ENCODE measurements at places on chromosomes 16 and 17.

GRCh38 chr17:43531955-43532354 is 14.2 kb downstream of the ETV4 start:
- no peak for DNase-seq

DNA sequence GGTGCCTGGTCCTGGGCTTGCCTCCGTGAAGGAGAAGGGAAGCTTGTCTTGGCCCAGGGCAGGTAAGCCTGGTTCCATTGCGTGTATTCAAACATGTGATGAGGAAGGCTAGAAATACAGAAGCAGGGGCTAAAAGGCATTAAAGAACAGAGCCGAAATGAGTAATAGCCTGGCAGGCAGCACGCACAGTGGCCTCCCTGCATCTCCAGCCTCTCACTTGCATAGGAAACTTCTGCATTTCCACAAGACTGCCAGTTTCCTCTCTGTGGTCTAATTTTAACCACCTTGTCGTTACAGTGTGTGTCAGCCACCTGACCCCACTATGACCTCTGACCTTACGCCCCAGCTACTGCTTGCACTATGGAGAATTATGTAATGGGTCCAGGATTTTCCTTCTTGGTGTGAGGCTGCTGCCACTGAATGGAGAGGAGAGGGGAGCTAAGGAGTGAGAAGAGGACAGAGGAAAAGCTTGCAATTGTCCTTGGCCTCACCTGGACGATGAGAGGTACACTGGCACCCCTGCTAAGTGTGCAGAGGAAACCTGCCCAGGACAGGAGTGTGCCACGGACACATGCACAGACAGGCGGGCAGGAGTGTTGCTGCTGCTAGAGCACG is 32.8 kb downstream of the HIC1 start:
- no peak for DNase-seq

GRCh38 chr17:79623786-79624717 is 13.2 kb upstream of the RBFOX3 start:
- DNase-seq: no peak

DNA sequence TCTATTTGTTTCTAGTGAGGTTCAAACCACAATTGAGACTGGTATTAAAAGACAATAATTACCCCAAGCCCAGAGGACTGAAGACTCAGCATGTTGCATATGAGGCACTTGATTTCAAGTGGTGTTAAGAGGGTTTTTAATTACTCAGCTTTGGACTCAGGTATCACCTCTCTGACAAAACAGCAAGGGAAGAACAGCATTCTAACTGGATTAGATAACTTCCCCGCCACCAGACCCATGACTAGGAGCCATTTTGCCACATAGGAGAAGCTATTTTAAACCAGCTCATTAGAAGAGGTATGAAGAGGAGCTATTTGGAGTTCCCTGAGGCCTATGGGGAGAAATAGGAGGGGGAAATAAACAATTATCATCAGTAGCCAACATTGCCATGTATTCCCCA is 226.1 kb upstream of the TOX3 start:
- DNase-seq: no peak

DNA sequence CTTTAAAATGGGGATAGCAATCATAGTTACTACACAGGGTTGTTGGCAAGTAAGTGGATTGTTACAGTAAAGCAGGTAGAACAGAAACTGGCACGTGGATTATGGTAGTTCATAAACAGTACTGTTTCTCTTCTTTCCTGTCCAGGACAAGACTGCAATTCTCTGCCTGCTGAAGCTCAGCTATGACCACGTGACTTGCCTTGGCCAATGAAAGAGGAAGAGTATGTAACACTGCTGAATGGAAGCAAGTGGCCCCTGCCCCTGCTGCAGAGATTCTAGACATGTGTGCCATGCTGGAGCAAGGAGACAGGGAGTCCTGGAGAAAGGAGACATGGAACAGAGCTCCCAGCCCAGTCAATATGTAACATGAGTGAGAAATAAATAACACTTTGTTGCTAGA is 66.6 kb upstream of the TOX3 start:
- no peak for DNase-seq

DNA sequence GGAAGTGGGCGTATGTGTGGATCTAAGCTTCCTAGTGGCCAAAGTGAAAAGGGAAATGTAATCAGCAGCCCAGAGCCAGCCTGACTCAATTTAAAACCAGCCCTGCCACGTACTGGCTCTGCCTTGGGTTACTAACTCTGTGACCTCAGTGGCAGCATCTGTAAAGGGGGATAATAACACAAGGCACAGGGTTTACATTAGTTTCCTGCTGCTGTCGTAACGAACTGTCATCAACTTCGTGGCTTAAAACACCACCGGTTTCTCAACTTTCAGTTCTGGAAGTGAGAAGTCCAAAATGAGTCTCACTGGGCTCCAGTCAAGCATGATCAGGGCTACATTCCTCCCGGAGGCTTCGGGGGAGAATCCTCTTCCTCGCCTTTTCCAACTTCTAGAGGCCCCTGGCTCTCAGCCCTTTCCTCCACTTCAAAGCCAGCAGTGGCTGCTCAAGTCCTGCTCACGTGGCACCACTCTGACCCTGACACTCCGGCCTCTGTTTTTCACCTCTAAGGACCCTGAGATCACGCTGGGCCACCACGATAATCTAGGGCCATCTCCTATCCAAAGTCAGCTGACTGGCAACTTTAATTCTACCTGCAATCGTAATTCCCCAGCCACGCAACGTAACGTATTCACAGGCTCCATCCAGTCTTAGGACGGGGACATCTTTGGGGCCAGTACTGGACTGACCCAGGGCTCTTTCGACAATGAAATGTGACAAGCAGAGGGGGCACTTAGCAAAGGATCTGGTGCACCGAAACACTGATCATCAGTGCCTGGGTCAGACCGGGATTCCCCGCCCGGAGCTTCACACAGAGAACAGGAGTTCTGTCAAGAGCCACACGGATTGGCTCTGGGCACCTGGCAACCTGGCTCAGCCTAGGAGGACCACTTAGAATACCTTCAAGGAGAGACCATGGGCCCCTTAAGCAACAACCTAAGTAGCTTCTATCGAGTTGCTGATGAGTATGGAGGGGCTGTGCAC is 14.5 kb downstream of the TMC6 start:
- DNase-seq: no peak

DNA sequence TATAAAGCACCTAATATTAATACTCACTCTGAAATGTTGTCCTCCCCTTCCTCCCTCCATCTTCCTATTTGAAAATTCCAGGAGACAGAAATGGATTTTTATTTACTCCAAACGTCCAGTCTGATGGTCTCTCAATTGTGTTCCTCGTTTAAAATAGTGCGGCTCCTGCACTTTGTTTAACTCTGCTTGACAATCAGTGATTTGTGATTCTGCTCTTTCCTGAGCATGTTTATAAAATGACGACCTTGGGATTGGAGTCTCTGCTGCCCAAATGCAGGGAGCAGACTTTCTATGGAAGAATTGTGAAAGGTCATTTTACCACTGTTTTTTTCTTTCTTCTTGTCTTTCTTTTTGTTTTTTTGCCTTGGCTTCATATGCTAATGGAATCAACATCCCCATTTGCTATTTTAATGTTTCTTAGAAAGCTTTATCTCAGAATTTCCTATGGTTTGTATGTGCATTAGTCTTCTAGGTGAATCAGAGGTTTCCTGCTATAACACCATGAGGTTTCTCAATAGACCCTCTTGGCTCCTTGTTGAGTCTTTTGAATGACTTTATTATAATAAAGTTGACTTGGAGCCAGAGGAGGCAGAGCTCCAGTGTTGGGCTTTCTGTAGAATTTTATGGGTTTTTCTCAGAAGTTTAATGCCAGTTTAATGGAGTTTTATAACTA is 376.5 kb downstream of the CDH11 start:
- DNase-seq: no peak

DNA sequence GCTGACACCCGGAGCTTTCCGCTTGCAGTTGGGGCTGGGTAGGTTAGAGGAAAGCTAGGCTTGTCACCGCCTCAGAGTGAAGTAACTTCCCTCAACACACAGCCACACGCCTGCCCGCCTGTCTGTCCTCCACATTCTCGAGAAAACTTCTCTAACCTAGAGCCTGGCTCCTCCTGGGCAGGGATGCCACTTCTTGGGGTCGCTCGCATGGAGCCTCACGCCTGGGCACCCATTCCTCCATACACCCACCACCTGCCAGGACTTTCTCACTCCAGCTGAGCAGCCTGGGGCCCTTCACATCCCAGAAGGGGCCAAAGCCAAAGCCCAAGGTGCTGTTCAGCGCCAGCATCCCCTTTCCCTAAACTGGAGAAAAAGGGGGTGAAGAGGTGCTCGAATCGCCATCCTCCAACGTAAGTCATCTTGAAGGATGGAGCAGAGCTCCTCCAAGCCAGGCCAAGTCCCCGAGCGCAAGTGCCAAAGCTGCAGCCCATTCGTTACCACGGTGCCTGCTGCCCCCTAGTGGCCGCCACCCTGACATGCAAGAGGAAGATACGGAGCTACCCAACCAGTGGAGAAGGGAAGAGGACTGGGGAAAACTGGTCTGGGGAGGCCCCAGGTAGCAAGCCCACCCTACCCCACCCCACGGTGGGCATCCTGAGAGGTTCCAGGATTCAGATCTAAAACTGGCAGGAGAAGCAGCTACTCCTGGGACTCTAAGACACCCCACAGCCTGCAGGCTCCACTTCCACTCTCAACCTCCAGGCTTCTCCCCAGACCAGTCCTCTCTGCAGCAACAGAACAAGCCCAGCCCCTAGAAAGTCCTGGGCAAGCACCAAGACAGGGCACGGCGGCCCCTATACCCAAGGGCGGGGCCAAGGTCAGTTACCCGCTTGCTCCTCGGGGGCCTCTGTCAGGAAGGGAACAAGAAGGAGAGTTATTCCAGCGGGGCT is 63.1 kb downstream of the MYO18A start:
- DNase-seq: peak; percentile 76

- no peak for DNase-seq
Measured at GRCh38 chr17:40224718-40225550, 5.8 kb downstream of the WIPF2 start.

- no peak for DNase-seq
Measured at GRCh38 chr16:88816736-88817535, 5.2 kb upstream of the APRT start.

DNA sequence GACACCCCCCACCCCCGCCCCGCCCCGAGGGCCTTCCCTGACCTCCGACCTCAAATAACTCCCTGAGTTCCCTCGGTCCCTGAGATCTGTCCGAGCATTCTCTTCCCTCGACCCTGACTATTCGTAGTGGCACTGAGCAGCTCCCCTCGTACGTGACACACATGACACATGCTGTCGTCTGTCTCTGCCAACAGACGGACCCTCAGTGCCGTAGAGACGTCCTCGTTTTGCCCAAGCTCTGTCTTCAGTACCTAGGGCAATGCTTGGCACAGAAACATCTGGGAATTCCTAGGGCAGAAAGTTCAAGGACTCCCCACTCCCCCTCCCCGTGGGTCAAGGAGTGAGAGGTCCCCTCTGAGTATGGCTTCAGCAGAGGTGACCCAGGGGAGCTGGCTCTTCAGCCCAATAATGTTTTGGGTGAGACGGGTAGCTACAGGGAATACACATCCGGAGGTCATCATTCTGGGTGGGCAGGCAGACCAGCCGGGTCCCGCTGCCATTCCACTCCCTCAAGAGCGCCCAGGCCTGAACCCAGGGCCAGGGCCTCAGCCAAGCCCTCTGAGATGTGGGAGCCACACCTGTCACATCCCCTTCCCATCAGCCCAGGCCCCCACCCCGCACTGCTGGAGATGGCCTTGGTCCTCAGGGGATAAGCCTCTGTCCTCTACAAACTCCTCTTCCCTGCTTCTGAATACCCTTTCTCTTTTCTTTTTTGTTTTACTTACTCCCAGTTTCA is 671 bp upstream of the FADS6 start:
- no peak for DNase-seq

DNA sequence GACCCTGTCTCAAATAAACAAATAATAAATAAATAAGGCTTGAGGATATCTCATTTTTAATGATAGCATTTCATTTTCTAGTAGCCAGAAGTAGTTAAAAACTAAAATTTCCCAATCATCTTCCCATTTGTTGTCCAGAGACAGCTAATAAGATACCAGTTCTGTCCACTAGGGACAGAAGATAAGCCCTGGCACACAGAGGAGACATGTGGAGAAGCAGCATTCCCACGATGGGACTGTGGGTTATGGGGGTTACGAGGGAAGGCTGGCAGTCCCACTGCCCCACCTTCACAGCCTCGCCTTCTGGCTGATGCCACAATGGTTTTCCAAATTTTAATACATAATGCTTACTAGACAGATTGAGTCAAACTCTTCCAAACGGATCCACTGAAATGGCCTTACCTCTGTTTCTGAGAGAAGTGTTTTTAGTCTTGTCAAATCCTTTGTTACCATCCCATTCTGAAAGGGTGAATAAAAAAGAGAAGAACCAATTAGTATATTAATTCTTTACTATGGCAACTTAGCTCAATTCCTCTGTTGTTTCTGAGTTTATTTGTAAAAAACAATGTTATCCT is 44.2 kb downstream of the HELZ start:
- DNase-seq: peak; percentile 42

DNA sequence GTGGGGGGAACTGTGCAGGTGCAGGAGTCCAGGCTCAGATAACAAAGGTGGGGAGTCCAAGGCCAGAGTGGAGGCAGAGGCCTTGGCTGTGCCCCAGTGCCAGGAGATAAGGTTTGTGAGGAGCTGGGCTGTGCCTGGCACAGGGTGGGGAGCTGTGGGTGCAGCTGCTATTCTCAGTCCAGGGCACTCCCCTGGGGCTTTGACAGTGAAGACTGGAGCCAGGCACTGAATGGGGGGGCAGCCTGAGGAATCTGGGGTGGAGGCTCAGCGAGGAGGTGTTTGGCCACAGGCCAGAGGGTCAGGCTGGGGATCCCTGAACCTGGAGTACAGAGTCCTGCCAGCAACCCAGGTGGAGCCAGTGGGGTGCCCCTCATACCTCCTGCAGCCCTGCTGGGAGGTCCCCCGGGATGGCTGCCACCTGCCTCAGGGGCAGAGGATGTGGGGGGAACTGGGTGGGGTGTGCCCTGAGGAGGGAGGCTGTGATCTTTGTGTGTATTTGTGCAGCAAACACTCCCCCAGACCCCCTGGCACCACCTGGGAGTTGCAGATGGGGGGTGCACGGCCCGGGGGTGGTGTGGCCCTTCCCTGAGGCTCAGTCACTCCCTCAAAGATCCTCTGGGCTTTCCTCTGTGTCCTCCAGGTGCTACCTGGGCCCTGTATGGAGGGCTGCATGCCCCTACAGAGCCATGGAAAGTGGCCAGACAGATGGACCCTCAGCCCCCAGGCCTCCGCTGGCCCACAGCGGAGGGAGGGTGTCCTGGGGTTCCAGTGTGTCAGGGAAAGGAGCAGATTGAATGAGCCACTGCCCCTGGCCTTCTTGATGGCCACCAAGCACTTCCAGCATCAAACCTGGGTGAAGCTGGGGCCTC is 44.5 kb upstream of the SMPD3 start:
- DNase-seq: no peak

DNA sequence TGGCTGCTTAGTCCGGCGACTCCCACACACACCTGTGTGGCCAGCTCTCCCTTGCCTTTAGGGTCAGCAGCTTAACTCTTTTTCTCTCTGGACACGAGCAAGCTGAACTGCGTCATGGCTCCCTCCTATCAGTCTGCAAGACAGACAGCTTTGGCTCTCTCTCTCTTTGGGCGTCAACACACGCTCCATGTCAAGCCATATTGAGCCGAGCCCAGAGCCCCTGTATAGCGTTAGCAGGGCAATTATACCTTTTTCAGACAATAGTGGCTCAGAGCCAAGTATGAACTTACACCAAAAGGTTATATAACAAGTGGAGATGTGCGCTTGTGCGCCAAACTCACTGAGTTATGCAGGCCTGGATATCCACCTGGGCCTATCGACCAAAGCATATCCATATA is 34.8 kb upstream of the APPBP2 start:
- no peak for DNase-seq

GRCh38 chr16:87436225-87437172 is 44.4 kb downstream of the MAP1LC3B start:
- no peak for DNase-seq

All from A549 (cell line).